NCI-H2029 (cell line): ENCODE measurements at places on chromosomes 7 and 10.

GRCh38 chr7:139635526-139636302 lies 112.2 kb downstream of the CLEC2L start:
- DNase-seq = no peak

- DNase-seq = no peak
Measured at GRCh38 chr10:117927871-117928270, 118.9 kb downstream of the RAB11FIP2 start.

DNA sequence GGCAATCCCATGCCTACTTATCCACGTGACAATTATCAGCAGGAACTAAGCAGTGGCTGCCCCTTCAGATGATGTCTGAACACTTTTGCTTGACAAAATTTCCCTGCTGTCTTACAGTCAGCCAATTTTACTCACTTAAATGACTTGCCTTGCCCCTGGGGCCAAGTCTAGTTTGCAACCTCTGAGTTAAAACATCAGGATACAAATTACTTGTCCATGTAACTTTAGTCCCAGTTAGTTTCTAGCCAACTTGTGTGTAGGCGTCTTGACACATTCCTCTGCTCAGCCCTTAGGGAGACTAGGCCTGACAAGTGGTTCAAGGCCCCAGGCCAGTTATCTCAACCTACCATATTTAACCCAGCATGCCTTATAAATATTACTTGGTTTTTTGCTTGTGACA lies 11.6 kb upstream of the TYSND1 start:
- no peak for DNase-seq

GRCh38 chr7:157434701-157435100 lies 97.9 kb downstream of the DNAJB6 start:
- no peak for DNase-seq

DNA sequence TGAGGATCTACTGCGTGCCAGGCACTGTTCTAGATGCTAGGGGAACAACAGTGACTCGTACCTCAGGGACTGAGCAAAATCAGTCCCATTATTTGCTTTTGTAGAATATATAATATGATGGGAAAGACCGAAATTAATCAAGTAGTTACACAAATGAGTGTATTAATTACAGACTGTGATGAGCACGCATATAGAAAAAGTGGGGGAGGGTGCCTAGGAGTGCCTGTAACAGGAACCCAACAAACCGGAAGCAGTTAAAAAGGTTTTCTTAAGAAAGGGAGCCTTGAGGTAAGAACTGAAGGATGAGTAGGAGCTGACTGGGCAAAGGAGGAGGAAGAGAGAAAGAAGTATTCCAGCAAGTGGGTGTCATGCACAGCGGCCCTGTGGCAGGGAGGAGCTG lies 28.2 kb upstream of the IL6 start:
- no peak for DNase-seq

- peak; percentile 2 for DNase-seq
Measured at GRCh38 chr7:110786328-110786965, 304.5 kb upstream of the LRRN3 start.

GRCh38 chr10:100340948-100341847 lies 5.8 kb upstream of the SCD start:
- no peak for DNase-seq

DNA sequence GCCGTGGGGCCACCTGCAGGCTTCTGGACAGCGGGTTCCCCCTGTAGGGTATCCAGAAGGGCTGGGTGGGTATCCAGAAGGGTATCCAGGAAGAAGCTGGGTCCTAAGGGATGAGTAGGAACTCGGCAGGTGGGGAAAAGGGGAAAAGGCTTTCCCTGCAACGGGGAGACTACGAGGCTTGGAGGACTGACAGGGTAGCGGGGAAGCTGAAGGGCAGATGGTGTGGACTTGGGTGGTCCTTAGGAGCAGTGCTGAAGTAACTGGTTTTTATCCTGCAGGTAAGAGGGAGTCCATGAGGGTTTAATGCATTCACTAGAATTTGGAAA lies 525 bp downstream of the UBE2D4 start:
- no peak for DNase-seq

DNA sequence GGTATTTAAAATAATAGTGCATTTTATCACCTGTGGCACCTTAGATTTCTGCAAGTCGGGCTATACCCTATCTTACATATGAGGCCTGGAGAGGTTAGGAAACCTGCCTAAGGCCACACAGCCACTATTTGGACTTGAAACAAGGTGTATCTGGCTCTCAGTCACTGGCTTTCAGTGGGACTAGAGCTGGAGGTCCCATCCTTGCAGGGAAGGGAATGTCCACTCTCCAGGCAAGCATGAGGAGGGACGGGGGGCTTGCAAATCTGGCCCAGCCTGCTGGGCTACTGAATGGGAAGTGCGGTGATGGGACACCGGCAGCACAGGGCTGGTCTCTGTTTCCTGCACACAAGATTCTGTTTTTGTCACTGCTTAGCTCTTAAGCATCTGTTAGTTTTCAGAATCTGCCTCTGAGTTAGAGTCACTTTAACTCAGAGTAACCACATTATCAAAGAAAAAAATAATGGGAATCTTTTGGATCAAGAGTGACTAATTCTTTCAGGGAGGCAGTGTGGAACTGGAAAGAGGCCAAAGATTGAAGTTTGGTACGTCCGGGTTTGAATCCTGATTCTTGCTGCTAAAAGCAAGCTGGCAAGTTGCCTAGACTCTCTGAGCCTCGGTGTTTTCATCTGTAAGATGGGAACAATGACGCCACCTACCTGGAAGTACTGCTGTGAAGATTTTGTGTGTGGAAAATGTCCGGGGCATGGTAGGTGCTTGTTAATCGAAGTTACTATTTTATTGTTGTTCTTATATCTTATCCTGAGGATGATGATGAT lies 33.8 kb upstream of the HABP2 start:
- no peak for DNase-seq

- DNase-seq = no peak
Measured at GRCh38 chr10:69901628-69902505, 100.2 kb downstream of the COL13A1 start.

DNA sequence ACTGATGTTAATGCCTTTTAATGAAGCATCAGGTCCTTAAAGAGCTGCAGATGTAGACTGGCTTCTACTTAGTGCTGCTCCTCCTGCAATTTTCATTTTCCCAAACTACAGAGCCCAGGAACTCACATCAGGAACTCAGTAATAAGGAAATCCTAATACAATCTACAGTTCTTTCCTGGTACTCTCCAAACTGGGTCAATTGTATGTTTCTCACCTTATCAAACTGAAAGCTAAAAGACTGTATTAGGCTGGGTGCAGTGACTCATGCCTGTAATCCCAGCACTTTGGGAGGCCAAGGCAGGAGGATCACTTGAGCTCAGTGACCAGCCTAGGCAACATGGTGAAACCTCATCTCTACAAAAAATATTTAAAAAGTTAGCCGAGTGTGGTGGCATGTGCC lies 54.4 kb upstream of the DNAJB12 start:
- DNase-seq = no peak

DNA sequence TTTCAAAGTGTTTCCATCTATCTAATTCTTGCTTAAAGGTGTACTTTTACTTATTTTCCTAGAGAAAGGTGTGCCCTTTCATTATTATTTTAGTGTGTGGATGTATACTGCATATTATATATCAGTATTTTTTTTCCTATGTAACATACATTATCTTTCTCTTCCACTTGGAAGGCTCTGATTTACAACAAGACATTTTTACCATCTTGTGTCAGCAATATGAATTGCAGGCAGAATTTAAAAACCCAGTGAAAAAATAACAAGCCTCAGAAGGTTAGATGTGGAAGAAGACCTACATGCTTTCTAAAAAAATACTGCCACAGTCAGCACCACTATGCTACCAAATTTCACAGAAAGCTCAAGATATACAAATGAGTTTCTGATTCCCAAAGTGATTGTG lies 327.7 kb upstream of the STEAP1 start:
- no peak for DNase-seq

- no peak for DNase-seq
Measured at GRCh38 chr10:82477776-82478175, 602.8 kb downstream of the NRG3 start.

GRCh38 chr7:48782511-48782910 lies 141.8 kb upstream of the CDC14C start:
- peak; percentile 88 for DNase-seq

- peak; percentile 3 for DNase-seq
Measured at GRCh38 chr10:96395931-96396877, 37.4 kb upstream of the OPALIN start.

DNA sequence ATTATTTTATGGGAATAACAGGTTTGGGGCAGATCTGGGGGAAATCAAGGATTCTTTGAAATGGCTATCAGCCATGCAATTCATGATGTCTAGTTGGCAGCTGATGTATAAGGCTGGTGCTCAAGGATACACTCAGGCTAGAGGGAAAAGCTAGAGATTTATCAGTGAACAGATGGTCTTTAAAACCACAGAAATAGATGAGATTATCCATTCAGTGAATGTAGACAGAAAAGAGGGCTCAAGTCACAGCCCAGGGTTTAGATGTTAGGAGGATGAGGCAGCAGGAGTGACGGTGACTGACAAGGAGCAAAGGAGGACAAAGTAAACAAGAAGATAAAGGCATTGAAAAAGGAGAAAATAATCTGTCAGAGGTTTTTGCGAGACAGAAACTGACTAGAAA lies 238.7 kb downstream of the CDK14 start:
- no peak for DNase-seq

DNA sequence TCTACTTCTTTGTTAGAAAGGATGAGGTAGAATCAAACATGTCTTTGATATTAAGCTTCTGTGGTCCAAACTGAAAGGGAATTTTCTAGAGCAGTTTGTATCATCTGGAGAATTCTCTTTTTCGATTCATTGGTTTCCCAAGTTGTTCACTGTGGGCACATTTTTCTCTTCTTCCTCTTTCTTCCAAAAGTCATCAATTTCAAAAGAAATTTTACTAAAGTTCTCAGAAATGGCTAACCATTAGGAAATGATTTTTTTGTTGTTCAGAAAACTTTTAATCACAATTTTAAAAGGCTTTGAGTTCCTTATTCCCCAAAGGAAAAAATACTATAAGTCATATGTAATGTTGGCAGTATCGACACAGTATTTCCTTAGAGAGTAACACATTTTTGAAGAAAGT lies 28.3 kb upstream of the CCDC6 start:
- DNase-seq = no peak

GRCh38 chr10:78539247-78539766 lies 505.6 kb downstream of the RPS24 start:
- no peak for DNase-seq

DNA sequence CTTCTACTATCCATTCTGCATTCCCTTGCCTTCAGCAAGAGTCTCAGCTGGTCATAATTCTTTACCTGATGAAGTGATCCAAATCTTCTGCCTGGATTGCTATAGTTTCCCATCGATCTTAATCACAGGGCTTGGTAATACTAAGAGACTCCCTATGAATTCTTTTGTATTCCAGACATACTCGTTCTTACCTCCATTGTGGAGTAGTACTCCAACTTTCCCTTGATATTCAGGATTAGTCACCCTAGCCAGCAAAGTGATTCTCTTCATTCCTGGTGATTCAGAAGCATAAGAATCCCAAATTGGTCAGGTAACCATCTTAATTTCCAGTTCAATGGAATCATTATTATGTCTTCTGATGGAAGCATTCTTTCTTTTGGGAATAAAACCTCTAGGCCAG lies 96.7 kb downstream of the TWIST1 start:
- DNase-seq = no peak

- no peak for DNase-seq
Measured at GRCh38 chr7:34675749-34676374, 17.8 kb downstream of the NPSR1 start.

- DNase-seq = no peak
Measured at GRCh38 chr7:405489-406211, 114.0 kb downstream of the PDGFA start.

DNA sequence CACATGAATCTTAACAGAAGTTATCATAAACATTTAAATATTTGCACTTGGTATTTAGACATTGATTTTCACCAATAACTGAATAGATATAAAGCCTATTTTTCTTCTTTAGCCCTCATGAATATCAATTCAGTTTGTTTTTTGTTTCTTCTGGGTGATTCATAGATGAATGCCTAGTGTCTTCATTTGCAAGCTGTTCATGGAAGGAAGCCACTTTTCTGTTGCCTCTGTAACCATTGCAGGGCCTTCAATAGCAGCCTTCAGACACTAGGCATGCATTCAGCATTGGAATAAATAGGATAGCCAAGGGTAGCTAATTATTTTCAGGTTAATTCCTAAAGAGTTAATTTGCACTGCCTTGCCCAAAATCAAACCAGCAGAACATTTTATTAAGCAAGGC lies 375.3 kb downstream of the DPP6 start:
- DNase-seq = no peak

- no peak for DNase-seq
Measured at GRCh38 chr10:58174831-58175230, 92.9 kb downstream of the IPMK start.

- DNase-seq = no peak
Measured at GRCh38 chr10:102407425-102408130, 11.0 kb downstream of the PSD start.

DNA sequence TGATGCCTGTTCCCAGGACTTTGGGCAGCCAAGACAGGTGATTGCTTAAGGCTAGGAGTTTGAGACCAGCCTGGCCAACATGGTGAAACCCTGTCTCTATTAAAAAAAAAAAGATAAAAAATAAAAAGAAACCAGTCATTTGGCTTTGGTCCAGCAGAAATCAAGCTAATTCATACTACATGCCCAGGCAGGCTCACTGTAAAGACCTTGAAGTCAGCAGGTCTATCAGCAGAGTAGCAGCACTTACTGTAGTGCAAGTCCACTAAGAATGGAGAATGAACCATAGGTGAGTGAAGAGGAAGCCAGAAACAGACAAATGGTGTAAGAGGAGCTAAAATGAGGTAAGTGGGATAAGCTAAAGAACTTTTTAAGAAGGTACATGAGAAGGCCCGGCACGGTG lies 24.7 kb downstream of the PSPH start:
- DNase-seq = no peak

DNA sequence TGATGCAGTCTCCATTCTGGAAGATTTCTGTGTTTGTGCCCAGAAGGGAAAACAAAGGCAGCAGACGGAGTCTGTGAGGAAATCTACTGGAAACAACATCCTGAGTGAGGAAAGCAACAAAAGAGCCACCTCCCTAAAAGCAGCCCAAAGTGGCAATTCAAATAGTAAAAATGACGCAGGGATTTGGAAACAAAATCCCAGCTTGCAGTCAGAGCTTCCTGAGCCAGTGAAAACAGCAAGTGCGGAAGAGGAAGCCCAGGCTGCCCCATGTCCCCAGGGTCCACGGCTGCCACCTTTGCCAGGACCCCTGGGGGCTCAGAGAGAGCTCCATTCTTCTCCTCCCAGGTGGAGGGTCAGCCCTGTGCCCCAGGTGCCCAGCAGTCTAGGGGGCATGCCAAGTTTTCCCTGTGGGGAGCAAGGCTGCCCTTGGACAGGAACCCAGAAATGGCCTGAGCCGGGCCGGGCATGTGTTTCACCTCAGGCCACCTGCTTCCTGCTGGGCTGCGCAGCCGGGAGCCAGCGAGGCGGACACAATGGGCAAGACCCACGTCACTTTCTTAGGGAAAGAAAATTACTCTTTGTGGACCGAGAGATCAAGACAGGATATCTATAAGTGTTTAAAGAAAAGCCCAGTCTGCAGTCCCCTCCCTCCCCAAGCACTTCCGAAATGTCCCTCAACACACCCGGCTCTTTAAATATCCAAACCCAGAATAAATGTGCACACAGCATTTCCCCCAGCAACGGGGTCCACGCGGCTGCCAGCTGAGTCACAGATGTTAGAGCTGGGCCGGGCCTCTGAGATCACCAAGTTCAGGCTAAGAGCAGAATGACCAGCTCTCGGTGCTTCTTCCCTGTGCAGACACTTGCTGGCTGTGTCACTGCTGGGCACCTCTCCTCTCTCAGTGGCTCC lies 231.1 kb downstream of the ARHGAP12 start:
- DNase-seq = no peak

GRCh38 chr10:31101123-31101522 lies 69.5 kb upstream of the ZNF438 start:
- DNase-seq = no peak

GRCh38 chr7:158047391-158048059 lies 540.1 kb downstream of the PTPRN2 start:
- no peak for DNase-seq
